ENCODE measurements at places on chromosomes 5 and 9.

- no peak for DNase-seq
Observed at GRCh38 chr5:109945097-109945678, 255.5 kb downstream of the MAN2A1 start.

- DNase-seq: peak; percentile 42
Observed at GRCh38 chr9:98007251-98007928, 24.2 kb downstream of the ANP32B start.

GRCh38 chr9:137788561-137789294 is 88.9 kb upstream of the CACNA1B start:
- no peak for DNase-seq

GRCh38 chr5:34022121-34022705 is 14.4 kb upstream of the AMACR start:
- DNase-seq: peak; percentile 35

GRCh38 chr9:22374051-22374450 is 72.6 kb upstream of the DMRTA1 start:
- DNase-seq: no peak

DNA sequence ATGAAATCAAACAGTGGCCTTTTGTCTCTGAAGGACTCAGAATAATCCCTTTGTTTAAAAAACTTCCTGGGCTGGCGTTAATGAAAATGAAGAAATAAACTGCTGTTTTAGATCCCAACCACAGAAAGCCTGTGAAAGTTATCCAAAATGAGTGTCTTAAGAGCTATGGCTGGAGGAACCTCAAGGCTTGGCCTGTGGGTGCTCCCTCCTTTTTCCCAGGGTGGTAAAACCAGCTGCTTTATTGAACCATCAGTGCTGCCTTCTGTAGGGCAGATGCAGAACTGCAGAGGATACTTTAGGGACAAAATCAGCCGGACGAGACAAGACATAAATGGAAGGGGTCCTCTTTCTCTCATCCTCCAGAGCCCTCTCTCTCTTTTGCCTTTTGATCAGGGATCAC is 100.9 kb downstream of the SMARCA2 start:
- peak; percentile 30 for DNase-seq

GRCh38 chr5:1001406-1002270 is 7.0 kb upstream of the NKD2 start:
- no peak for DNase-seq

- peak; percentile 11 for DNase-seq
Observed at GRCh38 chr5:173592050-173592669, 24.3 kb downstream of the BOD1 start.

DNA sequence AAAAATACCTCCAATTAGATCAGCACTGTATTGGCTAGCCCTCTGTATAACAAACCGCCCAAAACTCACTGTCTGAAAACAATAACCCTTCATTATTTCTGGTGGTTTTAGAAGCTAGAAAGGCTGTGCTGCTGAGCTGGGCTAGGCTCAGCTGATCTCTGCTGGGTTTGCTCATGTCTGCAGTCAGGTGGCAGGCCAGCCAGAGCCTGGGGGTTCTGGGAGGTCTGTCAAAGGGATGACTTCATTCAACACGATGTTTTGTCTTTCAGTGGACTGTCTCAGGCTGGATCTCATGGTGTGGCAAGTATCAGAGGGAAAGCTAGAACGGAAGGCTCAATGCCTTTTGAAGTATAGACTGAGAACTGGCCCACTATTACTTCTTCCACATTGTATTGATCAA is 335.1 kb upstream of the DMAC1 start:
- no peak for DNase-seq

GRCh38 chr5:139443831-139444453 is 4.6 kb upstream of the DNAJC18 start:
- peak; percentile 65 for DNase-seq

DNA sequence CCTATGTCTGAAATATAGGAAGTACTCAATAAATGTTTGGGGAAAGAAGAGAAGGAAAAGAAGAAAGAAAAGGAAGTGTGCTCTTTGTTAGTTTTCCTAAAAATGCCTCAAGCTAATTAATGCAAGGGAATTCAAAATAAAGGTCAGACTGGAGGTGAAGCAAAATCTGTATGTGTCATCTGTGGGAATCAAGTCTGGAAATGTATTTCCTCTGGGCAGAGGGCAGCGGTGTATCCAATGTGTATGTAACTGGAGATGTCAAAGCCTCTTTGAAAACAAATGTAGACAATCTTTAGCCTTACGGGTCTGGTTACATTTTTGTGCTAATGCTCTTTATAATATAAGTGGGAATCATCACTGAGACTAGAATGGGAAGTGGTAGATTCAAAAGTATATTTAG is 471.4 kb downstream of the MAN2A1 start:
- DNase-seq: peak; percentile 68

DNA sequence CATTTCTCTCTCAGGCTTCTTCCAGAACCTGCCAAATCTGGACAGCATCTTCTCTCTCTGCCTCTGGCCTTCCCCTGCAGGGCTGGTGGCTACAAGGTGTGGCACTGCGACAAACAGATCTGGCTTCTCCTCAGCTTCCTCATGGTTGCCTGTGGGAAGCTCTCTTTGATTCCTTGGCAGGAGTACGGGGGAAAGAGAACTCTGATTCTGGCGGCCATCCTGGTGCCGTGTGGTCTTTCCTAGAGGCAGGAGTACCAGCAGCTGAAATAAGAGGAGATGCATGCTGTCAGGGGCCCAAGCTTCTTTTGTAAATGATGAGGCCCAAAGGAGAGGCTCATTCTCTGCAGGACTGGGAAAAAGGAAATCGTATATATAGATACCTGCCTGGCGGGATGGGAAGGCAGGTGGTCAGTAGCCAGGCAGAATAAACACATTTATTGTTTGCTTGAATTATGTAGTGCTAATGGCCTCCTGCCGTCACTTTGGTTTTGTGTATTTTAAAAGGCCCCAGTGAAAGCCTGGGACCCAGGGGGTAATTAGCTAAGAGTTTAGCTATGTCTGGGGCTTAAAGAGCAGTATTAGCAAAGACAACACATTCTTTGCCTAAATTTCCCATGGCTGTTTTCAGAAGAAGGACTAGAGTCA is at the start of gene CER1:
TSS of gene CER1 (minus strand) at position 343 of the 645 bp plus-strand sequence. CDS start at position 282, 61 bp downstream.
- no peak for DNase-seq

- DNase-seq: no peak
Observed at GRCh38 chr9:15298362-15298761, 8.7 kb downstream of the TTC39B start.

- DNase-seq: no peak
Observed at GRCh38 chr5:125151150-125151900, 404.9 kb upstream of the ZNF608 start.

DNA sequence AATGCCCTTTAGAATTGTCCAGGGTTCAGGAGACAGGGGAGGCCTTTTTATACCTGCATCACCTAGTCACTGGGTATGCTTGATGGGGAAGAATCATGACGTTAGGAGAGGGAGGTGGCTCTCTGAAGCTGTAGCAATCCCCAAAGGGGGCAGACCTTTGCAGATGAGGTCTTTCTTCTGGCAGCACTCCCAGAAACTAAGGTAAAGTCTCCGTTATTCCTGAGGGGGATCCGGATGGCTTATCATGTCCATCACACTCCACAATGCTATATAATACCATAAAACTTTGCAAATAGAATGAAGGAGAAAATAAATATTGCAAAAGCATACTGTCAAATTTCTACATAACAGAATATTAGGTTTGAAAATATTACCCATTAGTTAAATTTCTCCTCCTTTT is 21.5 kb upstream of the CAST start:
- no peak for DNase-seq

- no peak for DNase-seq
Observed at GRCh38 chr5:180194410-180195345, 14.3 kb downstream of the RASGEF1C start.

GRCh38 chr5:92552206-92553160 is 1028.5 kb downstream of the NR2F1-AS1 start:
- peak; percentile 92 for DNase-seq

- no peak for DNase-seq
Observed at GRCh38 chr5:76866503-76866902, 16.7 kb downstream of the S100Z start.

- no peak for DNase-seq
Observed at GRCh38 chr5:131976414-131977211, 31.1 kb upstream of the MEIKIN start.

DNA sequence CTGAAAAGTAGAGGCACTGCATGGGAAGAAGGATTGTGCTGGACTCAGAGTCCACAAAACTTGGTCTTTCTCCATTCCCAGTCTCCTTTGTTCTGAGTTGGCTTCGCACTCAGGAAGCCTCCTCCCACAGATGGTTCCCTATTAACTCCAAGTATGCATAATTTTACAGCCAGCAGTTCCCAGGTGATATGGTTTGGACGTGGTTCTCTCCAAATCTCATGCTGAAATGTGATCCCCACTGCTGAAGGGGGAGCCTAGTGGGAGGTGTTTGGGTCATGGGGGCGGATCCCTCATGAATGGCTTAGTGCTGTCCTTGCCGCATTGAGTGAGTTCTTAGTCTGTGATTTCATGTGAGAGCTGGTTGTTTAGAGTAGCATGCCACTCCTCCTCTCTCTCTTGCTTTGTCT is 86.6 kb downstream of the FEM1C start:
- no peak for DNase-seq

GRCh38 chr5:76269932-76270610 is 133.0 kb upstream of the IQGAP2 start:
- DNase-seq: peak; percentile 83

GRCh38 chr9:102035929-102036328 is 297.5 kb upstream of the GRIN3A start:
- no peak for DNase-seq

DNA sequence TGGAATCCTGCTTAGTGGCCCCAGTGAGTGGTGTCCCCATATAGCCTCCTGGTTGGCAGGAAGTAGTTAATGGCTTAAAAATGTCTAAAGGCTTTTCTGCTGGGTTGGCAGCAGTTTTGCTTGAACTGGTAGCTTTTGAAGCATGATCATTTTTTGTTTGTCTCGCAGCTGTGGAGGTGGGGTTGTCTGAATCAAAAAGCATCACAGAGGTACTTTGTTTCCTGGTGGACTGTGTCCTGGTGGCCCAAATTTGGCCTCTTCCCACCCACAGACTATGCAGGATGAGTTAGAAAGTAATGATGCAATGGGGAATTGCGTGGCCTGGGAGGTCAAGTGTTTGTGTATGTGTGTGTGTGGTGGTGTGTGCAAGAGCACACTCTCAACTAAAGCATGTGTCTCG is 322.7 kb downstream of the ARHGEF28 start:
- DNase-seq: peak; percentile 16

DNA sequence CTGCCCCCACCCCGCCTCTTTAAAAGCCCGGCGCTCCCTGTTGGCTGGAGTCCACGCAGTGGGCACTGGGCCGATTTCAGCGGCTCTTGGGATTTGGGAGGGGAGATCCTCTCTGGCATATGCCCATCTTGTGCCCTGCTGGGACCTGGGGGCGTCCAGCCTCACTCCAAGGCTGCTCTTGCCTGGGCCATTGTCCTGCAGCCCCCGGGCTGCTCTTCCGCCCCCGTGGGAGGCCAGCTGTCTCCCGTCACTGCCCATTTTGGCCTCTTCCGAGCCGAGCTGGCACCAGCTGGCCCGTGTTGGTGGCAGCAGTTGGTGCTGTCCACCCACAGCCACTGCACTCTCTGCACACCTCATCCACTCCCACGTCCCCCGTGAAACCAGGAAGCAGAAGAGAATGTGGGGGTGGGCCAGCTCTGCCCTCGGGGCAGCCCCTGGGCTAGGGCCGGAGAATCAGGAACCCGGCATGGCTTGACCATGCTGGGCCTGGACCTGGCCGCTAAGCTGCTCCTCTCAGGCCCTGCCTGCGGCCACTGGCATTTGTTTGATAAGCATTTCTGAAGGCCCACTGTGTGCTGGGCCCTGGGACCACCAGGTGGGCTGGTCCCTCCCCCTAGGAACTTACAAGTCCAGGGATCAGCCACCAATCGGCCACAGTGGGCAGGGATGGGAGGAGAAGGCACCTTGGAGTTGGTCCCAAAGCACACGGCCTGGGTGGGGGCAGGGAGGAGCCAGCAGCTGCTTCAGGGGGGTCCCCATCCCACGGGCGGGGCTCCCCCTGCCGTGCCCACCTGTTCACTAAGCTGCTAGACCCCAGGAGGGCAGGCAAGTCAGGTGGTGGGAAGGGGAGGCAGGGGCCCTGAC is 2.2 kb downstream of the C8G start:
- no peak for DNase-seq

DNA sequence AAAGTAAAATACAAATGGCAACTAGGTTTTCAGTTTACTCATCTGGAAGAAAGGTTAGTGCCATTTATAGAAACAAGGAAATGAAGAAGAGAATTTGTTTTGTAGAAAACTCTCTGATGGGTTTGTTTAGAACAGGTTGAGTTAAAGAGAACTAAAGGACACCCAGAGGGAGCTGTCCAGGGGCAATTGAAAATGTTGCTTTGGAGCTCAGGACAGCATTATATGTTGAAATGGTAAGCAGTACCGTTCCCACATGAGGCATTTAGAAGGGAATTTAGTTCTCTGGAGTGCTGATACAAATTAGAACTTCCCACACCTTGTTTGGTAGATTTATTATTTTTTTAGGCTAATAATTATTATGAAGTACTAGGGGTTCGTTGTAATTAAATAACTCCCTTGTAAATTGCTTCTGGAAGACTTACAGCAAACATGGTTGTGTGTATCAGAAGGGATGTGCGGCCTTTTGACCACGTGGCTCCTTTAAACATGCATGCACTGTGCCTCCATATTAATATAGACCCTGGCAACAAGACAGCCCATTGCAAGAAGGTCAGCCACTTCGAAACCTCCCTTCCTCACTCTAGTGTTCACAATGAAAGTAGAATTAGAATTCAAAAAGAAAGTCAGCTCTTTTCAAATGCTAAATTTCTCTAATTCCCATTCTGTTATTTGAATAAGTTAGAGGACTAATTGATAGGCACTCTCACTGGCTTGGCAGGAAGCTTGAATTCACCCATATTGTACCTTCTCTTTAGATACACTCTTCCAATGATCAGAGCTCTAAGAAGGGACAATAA is 71.7 kb downstream of the ZNF462 start:
- no peak for DNase-seq

GRCh38 chr5:1729641-1730486 is 69.8 kb downstream of the MRPL36 start:
- no peak for DNase-seq

GRCh38 chr9:22158927-22159346 is 149.8 kb upstream of the CDKN2B start:
- DNase-seq: peak; percentile 75

GRCh38 chr9:16469184-16469583 is 401.3 kb downstream of the BNC2 start:
- no peak for DNase-seq

DNA sequence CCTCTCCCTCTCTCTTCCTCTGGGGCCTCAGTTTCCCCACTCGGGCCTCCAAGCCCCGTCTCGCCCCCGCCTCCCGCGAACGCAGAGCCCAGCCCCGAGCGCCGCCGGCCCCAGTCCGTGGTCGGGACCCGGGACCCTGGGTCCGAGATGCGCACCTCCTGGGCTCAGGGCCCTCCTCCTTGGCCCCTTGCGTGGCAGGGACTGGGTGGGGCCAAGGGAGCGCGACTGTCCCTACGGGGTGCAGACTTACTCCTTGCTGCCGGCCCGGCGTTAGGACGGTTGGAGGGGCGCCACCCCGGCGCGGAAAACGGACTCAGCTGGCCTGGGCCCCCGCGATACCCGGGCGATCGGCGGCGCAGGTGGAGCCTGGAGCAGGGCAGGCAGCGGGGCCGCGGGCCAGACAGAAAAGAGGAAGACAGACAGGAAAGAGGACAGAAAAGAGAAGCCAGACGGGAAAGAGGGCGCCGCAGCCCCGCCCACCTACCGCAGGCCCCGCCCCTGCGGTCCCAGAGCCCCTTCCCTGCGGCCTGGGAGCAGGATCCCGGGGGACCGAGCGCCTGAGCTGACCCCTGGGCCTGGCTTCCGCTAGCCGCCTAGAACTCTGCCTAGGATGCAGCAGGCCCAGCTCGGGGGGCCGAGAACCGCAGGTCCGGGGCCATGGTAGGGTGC is at the start of gene GBGT1:
TSS of gene GBGT1 (minus strand) at position 411 of the 669 bp plus-strand sequence. CDS start 1,502 bp downstream, outside the sequence.
- DNase-seq: peak; percentile 14

All from epithelial cell of esophagus (primary cell).